ENCODE measurements at places on chromosomes 12 and 14.

- DNase-seq = peak; percentile 95
Observed at GRCh38 chr12:52023182-52023975, 16.6 kb downstream of the TAMALIN start.

- no peak for DNase-seq
Observed at GRCh38 chr12:114069507-114069906, 103.4 kb upstream of the RBM19 start.

- DNase-seq = no peak
Observed at GRCh38 chr12:40168001-40168400, 56.8 kb upstream of the LRRK2 start.

GRCh38 chr14:36313206-36313605 lies 7.2 kb downstream of the MBIP start:
- no peak for DNase-seq

DNA sequence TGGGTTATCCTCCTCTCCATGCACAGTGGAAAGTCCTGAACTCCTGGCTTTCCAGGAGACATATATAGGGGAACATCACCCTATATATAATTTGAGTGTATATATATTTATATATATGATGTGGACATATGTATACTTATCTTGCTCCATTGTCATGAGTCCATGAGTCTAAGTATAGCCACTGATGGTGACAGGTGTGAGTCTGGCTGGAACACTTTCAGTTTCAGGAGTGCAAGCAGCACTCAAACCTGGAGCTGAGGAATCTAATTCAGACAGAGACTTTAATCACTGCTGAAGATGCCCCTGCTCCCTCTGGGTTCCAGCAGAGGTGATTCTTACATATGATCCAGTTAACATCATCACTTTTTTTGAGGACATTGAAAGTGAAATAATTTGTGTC lies 4.4 kb downstream of the SSTR1 start:
- DNase-seq = no peak

DNA sequence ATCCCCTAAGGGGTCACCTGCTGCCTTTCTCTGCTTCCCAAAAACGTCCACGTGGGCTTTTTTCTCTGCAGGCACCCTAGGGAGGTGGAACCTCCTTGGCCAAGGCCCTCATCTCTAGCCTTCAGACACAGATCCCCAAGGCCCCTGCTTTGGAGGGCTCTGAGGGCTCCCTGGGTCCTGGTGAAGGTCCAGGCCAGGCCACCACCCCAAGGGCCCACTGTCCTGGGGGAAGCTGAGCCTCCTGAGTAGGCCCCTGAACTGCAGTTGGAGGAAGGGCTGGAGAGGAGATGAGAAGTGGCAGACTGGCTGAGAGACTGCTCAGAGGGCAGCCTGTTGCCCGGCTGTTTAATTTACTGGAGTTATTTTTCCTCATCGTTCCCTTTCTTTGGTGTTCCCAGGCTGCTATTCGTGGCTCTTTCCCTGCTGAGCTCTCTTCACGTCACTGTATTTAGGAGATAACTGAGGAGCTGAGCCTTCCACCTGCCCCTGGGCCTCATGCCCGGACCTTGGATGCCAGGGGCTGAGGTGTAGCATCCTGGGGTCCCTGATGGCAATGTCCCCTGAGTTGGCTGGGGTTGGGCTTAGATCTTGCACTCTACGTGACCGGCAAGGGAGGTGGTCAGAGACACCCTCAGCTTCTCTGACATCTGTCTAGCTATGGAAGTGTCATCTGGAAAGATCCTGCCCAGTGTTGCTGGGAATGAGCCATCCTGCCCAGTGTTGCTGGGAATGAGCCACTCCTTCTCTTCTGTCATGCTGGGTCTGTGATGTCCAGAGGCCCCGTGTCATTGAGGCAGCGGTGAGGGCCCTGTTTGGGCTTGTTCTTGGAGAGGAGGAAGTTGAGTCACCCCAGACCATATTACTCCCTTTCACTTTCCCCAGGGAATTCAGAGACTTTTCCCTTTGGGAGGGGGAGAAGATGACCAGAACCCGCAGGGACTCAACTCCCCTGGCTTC lies 139.8 kb downstream of the TSPAN9 start:
- DNase-seq = no peak

- no peak for DNase-seq
Observed at GRCh38 chr12:115979351-115979750, 298.1 kb downstream of the MED13L start.

DNA sequence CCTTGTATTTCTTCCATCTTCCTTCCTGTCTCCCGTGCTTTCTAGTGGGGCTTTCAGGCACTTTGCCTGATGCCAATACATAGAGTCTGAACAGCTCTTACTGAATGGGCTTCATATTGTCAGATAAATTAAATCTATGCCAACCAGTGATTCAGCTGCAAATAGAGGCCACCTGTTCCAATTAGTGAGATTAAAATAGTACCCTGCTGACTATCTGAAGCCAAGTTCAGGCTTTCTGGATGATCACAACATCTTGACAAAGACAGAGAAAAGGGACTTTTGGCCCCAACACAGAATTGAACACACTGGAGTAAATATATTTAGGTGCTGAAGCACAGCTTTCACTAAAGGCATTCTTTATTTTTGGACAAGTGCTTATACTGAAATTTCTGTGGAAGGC lies 11.8 kb downstream of the TMCC3 start:
- no peak for DNase-seq

GRCh38 chr12:54749191-54749818 lies 101.1 kb upstream of the DCD start:
- DNase-seq = peak; percentile 9

GRCh38 chr12:23204933-23205778 lies 580.2 kb downstream of the ETNK1 start:
- DNase-seq = no peak

DNA sequence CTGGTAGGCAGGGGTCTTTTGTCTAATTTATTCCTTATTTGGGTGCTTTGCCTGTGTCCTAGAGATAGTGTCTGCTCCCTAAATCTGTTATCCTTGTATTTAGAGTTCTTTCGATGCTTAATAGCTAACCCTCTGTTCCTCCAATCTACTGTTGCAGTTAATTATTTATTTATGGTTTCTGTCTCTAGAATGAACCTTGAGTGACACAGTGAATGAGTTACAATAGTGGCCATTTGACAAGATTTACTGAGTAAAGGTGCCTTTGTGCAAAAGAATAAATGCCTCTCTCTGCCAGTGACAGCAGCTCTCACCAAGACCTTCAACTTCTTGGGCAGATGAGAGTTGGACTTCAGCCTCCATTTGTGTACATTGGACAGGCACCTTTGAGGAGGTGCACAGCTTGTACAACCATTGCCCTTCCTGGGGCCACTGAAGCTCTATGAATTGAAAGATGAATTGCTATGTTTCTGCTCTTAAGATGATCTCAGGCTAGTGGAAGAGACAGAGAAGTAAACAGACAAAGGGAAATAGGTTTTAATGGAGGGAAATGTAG lies 165.9 kb downstream of the DERA start:
- no peak for DNase-seq

DNA sequence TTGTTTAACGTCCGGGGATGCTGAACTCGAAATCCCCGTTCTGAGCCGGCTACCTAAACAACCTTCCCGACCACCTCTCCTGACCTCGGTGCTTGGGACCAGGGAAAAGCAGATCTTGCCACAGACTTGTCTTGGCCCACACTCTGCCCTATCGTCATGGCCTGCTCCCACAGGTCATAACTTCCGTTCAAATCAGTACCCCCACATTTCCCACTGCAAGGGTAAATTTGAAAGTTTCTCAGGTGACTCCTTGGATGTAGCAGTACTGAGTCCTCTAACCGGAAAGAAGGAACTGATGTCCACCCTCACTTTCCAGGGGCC lies 612 bp upstream of the RBM23 start:
- DNase-seq = no peak

- no peak for DNase-seq
Observed at GRCh38 chr12:4286771-4287317, 13.3 kb downstream of the CCND2 start.

DNA sequence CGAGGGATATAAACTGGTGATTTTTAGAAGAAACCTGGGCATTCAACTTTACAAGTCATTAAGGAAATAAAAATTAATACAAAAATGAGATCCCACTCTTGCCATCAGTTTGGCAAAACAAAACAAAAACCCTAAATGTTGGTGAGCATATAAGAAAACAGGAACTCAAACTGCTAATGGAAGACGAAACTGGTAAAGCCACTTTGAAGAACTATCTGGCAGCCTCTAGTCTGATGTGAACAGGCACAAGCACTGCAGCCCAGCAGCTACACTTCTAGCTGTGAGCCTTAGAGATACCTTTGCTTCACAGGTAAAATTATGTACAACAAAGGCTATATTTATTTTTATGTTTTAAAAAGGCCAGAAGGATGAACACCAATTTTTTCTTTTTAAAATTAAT lies 459.6 kb downstream of the ZFP36L1 start:
- no peak for DNase-seq

DNA sequence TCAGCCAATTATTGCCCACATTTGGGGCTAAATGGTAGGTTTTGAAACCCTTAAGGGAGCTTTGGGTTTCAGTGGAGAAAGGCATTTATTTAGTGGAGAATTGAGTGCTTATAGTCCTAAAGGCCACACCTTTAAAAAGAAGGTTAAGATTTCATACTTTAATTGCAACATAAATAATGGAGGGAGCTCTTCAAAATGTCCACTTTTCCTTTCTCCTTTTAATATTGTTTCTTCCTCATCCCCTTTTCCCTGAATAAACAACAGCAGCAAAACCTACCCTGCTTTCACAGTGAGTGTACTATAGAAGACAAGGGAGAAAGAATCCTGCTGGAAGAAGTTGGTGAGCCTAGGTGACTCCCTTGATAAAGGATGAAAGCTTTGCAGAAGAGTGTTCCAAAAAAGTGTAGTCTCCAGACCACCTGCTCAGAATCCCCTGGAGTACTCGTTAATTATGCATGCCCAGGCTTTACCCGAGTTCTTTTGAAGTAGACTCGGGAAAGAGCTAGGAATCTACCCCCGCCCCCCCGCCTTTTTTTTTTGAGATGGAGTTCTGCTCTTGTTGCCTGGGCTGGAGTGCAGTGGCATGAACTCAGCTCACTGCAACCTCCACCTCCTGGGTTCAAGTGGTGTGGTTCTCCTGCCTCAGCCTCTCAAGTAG lies 11.5 kb upstream of the EID3 start:
- no peak for DNase-seq

- DNase-seq = no peak
Observed at GRCh38 chr14:104656014-104656714, 33.3 kb upstream of the INF2 start.

DNA sequence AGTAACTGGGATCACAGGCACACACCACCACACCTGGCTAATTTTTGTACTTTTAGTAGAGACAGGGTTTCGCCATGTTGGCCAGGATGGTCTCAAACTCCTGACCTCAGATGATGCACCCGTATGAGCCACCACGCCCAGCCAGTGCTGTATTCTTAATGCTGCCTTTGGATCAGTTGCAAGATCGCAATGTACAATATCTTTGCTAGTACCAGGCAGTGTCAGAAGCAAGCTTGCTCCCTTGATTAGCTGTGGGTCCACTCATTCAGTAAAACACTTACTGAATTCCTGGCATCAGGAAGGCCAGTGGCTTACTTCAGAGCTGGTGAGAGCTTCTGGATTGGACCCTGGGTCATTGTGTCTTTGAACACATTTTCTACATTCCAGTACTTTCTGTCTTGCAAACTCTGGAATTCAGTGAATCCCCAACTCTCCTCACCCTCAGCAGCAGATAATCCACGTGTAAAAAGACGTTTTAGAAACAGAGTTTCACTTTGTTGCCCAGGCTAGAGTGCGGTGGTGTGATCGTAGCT lies 1183.7 kb downstream of the AACS start:
- DNase-seq = no peak

GRCh38 chr14:97149775-97150174 lies 352.6 kb downstream of the VRK1 start:
- no peak for DNase-seq

GRCh38 chr14:102493585-102493984 lies 16.0 kb downstream of the ANKRD9 start:
- DNase-seq = no peak

GRCh38 chr12:80101126-80101525 lies 1.8 kb downstream of the OTOGL start:
- DNase-seq = no peak

DNA sequence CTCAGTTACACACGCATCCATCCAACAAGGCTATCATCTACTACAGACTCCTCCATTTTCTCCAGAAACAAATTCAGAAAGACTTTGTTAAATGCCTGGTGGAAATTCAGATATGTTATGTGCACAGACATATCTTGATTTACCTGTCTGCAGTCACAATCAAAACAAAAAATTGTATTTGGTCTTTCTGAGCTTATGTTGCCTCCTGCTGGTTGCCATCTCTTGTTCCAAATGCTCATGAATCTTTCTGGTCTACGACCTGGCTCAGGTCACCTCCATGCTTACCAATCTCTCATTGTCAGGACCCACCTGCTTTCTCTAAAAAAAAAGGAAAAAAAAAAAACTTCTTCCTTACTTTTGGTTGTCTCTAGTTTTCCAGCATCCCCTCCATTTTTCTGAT lies 169.2 kb upstream of the PLXNC1 start:
- DNase-seq = no peak

GRCh38 chr14:90281261-90281660 lies 24.9 kb downstream of the PSMC1 start:
- DNase-seq = no peak

- DNase-seq = no peak
Observed at GRCh38 chr12:91178139-91178561, 4.5 kb downstream of the DCN start.

DNA sequence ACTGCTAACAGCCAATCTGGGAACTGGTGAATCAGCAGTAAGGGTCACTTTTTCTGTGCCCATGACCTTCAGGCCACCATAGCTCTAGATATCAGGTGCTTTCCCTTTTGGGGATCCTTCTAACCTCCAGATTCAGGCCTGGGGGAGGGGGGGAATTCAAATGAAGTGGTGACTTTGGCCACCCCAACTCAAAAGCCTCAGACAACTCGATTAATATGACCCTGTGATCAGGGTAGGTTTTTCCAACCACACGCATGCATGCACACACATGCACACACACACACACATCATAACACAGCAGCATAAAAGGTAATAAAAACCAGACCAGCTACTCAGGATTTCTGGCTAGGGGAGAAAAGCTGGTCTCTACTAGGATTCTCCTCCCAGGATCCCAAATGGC lies 5.3 kb downstream of the TBX3 start:
- DNase-seq = no peak

- no peak for DNase-seq
Observed at GRCh38 chr12:54220567-54220966, 31.8 kb upstream of the SMUG1 start.

DNA sequence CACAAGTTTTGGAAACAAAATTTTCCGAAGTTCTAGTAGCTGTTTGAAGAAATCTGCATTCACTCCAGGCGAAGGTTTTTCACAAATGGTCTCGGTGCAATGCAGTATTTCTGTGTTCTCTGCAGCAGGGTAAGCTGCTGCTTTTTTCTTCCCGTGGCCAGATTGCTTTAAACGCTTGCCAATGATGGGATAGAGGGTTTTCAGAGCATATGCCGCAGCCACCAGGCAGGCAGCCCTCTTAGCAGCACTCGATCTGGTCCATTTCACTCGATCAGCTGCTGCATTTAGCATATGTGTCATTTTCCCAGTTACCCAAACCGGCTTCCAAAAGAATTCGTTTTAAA lies 315 bp downstream of the ABCD2 start:
- DNase-seq = no peak

- no peak for DNase-seq
Observed at GRCh38 chr12:97048421-97049035, 141.5 kb downstream of the NEDD1 start.

- DNase-seq = no peak
Observed at GRCh38 chr12:62873116-62873825, 61.7 kb downstream of the PPM1H start.
